ENCODE measurements at places on chromosomes 1 and 21.
A peak's percentile ranks its signal among the peaks of the same experiment; 100 is the strongest.

DNA sequence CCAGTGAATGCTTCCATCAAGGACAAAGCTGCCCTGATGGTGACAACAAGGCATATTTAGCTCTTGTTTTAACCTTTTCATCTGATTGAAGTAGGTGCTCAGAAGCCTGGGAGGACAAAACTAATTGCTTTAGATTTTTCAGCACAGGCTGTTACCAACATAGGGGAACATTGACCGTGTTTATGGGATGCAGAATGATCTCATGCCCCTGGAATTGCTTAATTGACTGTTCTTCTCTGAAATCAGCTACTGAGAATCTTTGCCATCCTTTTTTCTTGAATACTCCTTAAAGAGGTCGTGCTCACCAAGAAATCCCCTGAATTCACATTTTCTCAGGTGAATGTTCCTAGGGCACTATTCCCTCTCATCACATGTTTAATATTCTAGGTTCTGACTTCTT lies 95.9 kb upstream of the CCDC190 start:
- DNase-seq, result peak; percentile 78

DNA sequence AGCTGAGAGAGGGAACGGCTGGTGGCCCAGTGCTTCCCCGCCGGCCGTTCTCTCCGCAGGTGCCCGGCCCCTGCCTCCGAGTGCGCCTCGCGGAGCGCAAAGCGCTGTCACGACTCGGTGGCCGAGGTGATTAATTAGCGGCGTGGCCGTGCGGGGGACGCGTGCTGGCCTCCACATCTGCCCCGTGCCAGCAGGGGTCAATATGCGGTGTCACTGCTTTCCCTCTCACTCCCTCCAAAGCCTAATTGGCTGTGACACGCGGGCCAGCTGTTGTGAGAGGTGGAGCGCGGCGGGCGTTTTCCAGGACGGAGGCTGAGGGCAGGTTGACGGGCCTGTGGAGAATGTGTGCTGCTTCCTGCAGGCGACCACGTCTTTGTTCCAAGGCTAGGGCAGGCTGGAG lies 239.0 kb downstream of the LMX1A start:
- DNase-seq, result peak; percentile 4

DNA sequence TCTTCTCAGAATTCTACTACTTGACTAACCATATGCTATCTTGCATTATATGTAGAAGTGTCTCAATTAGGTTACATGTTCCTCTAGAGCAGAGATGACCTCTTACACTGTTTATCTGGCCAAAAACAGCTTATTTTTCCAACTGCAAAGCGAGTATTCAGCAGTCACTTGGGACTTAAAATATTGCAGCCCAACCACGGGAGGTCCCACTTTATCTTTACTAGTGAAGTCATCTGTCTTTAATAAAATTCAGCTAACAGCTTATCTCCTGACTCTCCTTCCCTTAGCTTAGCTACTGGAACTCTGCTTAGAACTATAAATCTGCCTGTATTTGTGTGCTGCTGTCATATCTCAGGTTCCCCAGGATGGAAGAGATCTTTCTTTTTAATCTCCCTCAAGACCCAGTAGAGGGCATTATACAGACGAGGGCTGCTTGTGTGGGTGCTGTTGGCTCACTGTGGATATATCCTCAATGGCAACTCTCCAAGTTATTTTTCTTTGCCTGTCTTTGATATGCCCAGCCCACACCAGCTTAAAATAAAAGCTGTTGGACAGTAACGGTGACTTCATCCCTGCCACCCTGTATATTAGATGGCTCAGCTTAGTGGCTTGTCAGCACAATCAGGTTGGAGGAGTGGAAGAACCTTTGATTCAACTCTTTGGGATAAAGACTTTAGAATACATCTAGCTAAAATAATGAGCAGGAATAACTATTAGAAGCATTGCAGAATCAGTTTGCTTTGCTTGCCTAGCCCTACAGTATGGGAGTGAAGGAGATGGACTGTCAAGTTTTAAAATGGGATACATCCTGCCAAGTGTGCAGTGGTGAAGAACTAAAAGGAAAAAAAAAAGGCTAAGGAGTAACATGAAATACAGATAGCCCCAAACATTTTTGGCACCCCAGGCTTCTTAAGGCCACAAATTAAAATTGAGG lies 9.6 kb downstream of the ENSA start:
- DNase-seq, result peak; percentile 68

DNA sequence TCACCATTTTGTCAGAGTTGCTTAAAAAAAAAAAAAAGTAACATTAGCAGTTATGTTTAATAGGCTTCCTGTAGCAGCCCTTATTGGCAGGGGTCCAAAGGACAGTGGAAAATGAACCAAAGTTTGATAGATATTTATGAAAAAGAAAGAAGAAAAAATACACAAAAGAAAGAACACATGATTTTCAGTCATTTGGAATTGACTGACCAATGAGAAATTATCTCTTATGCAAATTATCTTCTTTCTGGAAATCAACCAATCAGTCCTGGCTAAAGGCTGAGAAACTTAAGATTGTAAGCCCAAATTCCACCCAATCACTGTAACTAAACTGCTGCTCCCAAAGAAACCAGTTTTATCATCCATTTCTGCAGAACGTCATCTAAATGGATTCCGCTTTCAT lies 282.4 kb downstream of the TM2D1 start:
- DNase-seq, result no peak

- peak; percentile 29 for DNase-seq
Observed at GRCh38 chr1:201149400-201149799, 4.9 kb downstream of the TMEM9 start.

DNA sequence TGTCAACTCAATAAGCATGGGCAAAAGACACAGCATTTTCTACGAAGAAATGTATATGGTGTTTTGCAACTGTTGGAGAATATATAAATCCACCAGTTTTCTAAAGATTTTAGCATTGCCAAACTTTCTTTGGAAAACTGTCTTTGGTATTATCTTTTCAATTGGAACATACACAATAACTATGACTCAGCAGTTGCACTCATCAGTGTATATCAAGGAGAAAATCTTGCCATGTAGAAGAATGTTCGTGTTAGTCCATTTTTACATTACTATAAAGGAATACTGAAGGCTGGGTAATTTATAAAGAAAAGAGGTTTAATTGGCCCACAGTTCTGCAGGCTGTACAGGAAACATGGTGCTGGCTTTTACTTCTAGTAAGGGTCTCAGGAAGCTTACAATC lies 41.1 kb downstream of the PRKAA2 start:
- peak; percentile 4 for DNase-seq

DNA sequence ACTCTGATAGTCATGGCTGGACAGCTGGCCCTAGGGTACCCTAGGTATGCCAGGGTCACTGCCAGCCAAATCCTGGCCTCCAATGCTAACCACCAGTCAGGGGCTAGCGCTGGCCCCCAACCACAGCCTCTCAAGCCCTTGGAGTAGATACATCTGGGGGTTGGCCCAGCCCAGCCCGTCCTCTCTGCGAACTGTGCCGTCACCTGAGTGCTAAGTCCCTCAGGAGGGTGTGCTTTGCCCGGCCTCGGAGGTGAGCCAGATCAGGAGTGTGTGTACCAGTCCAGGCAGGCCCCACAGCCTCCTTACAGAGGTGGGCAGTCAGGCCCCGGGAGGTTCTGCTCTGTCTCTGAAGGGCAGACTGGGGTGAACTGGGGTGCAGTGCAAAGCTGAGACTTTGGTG lies 34.0 kb upstream of the DISP3 start:
- no peak for DNase-seq

GRCh38 chr21:38448671-38449385 lies 49.4 kb downstream of the ERG start:
- DNase-seq, result no peak

Measured in astrocyte of the hippocampus (primary cell).